ENCODE measurements at places on chromosomes 4 and X.

DNA sequence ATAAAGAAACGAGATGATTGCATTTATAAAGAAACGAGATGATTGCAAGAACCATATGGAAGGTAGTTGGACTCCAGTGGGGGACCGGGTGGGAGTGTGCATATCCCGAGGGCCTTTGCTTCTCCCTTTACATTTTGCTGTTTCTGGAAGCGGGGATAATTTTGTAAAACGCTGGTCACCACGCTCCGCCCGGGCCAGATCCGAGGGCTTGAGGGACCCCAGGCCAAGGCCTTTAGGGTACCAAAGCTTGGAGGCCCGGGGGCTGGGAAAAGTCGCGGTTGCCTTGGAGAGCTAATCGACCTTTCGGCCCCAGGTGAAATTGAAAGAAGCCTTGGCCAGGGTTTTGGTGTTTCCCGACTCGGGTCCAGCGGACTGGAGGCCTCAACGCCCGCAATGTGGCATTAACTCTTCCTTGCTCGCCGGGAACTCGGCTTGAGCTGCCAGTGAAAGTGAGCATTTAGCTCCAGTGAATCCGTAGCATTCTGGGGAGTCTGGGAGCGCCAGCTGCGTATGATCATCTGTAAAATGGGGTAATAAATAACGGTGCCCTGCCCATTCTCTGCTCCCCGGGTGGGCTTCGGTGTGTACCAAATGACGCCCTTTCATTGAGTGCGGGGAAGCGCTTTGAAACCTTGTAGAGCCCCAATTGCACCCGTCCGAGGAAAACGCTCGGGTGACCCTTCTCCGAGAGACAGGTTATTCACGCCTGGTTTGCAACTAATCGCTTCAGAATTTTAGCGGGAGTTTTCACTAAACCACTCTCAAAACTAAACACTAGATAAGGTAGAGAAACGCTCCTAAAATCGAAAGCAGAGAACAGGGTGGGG is 4.5 kb downstream of the NKX3-2 start:
- DNase-seq: no peak

- no peak for DNase-seq
These were observed 20.7 kb downstream of the HHIP start for GRCh38 chr4:144666539-144667175.

DNA sequence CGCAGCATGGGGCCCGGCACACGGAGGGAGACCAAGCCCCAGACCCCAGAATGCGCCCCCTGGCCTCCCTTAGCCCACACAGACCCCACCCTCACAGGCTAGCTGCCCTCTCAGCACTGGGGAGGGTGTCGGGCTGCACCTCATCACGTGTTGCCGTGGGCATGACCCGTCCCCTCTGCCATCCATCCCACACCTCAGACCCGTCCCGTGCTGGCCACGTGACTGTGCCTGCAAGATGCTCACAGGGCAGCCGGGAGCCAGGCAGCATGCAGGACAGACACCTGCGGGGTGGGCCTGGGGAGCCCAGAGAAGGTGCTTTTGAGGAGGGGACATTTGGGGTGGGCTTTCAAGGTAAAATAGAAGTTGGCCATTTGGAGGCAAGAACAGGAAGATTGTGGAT is 4.8 kb downstream of the MSANTD1 start:
- no peak for DNase-seq

DNA sequence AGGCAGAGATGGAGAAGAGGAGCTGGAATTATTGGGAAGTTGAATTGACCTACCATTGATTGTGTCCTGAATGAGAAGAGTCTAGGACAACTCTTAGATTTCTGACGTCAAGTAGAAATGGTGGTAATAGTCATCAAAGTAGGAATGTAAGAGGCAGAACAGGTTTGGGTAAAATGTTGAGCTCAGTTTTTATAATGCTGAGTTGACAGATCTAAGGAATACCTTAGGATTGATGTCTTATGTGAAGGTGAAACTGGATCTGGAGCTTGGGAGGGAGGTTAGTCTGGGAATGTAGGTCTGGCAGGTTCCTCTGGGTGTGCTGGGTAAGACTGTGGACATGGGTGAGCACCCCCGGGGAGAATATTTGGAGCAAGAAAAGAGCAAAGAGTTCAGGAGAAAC is 31.9 kb downstream of the JADE1 start:
- DNase-seq: no peak

- DNase-seq: no peak
These were observed 217.8 kb downstream of the SHOX start for GRCh38 chrX:848386-848785.

All from fibroblast of the conjunctiva (primary cell).